NCI-H82 (cell line): ENCODE measurements at places on chromosomes 16 and 17.
A peak's percentile ranks its signal among the peaks of the same experiment; 100 is the strongest.

DNA sequence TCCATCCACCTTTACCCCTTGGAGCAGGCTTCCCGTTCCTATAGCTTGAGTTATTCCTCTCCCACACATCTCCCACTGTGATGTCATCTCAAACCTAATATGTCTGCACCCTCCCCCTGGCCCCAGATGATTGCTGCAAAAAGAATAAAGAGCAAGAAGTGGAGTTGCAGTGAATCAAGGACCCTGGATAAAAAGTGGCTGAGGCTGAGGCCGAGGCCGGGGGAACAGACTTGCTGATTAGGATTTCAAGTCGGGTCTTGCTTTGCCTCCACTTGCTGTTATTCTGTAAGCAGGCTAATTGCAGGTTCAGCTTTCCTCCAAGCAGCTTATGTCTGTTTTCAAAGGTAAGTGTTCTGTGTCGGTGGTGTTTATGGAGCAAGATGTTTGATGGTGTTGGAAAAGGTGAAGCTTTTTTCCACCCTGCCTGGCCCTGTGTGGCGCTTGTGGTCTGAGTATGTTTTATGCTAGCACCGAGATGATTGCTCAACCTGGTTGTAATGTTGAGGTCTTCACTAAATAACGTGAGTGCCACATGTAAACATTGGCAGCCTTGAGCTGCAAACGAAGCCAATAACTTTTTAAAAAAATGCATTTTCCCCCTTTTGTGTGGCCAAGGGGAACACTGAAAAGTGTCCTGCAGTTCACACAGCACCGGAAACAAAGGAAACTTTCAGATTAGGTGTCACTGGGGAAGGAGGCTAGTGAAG, 15.4 kb downstream of the HS3ST3B1 start:
- peak; percentile 43 for DNase-seq

GRCh38 chr17:20073055-20073979, 64.2 kb downstream of the SPECC1 start:
- no peak for DNase-seq

- DNase-seq: no peak
These were observed 43.5 kb downstream of the PLXDC1 start for GRCh38 chr17:39107973-39108372.

DNA sequence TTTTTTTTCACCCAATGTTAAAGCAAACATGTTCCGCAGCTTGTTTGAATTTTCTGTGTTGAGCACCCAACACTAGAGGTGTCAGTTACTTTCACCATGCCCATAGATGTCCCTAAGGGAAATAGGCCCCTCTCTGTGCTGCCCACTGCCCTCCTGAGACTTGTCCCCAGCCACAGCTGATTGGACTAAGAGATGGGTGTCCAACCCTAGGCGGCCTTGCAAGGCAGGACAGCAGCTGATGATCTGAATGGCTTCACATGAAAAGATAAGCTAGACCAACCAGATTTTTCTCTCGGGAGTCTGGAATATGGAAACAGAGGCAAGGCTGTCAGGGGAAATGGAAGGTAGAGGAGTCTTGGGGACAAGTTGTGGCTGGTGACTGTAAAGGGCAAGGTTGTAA, 6.1 kb upstream of the CALB2 start:
- DNase-seq: no peak

DNA sequence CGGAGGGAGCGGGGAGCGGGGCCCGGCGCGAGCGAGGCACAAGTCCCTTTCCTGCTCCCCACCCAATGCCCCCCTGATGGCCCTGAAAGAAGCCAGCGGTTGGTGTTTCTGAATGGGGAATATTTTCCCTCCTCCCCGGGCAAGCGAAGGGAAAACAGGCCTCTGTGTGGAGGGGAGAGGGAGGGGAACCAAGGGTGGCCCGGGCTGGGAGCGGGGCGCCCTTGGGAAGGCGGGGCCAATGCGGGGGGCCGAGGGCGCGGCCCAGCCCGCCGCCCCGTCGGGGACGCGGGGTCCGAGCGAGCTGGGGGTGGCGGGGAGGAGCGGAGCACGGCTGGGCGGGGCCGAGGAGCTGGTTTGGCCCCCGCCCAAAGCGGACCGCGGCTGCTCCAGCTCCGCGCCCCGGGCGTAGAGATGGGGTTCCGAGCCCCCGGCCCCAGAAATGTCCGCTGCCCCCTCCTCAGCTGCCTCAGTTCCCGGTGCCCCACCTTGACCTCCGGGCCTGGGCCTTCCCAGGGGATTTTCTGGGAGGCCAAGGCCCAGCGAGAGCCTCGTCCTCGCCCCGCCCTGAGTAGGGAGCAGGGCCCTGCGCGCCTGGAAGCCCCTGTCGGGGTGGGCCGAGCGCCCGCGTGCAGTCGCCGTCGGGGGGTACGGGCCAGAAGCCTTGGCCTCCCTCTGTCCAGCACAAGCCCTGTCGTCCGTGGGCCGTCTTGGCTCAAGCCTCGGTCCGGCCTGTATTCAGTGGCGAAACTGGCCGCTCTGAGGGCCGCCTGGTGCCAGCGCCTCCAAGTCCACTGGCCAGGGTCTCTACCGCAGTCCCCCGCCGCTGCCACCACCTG, 3.9 kb upstream of the HEXIM1 start:
- DNase-seq: no peak

DNA sequence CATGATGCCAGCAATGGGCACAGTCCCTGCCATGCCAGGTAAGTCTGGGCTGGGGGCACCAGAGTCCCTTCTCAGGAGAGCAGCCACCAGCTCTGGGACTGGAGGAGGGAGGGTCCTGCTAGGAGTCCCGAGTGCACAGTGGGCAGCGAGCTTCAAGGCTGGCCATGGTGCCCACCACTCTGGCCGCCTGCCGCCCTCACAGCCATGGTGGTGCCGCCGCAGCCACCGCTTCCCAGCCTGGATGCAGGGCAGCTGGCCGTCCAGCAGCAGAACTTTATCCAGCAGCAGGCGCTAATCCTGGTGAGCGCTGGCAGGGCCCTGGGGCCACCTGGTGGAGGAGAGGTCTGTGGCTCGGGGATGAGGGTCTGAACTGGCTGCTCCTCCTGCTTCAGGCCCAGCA, 17.9 kb upstream of the SMIM5 start:
- peak; percentile 78 for DNase-seq

DNA sequence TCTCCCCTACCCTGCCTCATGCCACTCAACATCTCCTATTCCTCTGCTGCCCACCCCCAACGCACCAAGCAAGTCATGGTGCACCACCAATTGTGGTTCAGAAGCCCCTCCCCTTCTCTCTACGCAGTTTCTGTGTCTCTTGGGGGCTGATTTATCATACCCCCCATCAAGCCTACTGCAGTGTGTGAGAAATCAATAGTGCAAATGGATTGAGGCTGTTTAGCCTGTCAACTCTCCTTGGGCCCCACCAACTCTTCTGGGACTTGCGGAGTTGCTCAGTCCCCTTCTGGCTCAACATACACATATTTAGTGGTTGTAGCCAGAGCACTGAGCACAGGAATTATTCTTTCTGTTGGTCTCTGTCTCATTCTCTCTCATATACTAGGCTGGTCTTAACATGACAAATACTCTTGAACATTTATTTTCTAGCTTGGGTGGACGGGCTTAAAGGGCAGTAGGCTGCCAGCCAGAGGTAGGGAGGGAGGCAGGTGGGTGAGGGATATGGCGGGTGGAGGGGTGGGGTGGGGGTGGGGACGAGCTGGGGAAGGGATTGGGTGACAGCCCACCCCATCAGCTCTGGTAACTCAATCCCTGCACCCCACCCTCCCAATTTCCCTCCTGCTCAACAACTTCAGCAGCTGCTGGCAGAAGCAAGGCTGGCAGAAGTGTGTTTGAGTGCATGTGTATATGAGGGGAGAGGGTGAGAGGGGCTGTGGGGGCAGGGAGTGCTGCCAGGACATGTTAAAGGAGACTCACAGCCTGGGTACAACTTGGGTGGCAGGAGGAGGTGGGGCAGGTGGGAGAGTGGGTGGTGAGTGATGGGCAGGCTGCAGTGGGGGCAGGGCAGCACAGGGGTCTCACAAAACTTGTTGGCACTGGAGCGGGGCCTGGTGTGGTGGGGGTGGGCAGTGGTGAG, 4.9 kb downstream of the RARA start:
- peak; percentile 37 for DNase-seq
